ENCODE measurements at places on chromosomes 12 and 14.

- no peak for DNase-seq
Observed at GRCh38 chr12:107165581-107165980, 72.2 kb upstream of the CRY1 start.

DNA sequence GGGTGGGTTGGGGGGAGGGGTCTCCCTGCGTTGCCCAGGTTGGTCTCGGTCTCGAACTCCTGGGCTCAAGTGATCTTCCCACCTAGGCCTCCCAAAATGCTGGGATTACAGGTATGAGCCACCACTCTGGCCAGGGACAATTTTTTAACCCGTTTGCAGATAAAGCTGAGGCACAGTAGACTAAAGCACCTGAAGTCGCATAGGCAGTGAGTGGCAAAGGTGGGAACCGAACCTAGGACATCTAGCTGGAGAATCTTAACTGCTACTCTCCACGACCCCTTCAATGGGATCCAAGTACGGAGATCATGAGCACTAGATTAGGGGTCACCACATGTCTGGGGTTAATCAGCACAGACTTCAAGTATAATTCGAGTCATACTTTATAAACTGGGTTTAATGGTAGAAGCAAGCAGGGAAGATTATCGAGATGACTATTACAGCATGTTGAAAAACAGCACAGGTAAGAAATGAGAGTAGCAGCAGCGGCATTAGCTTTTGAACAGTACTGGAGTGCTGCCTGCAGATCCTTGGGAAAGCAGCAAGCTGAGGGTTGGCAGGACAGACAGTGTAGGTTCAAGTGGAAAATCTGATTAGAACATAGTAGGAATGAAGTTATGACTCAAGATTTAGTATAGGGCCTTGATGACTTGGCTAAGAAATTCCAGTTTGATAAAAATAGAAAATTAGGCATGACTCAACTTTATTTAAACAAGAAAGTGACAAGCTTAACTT, 23.9 kb downstream of the NID2 start:
- DNase-seq: no peak

DNA sequence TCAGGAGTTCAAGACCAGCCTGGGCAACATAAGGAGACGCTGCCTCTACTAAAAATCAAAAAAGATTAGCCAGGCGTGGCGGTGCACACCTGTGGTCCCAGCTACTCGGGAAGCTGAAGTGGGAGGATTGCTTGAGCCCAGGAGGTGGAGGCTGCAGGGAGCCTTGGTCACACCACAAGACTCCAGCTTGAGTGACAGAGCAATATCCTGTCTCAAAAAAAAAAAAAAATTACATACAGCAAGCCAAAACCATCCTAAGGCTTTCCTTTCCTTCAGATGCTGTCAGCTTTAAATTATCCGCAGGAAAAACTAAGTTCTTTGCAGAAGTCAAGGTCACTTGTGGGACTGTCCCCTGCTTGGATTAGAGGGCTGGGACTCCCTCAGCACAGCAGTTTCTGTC, 1.3 kb downstream of the CS start:
- no peak for DNase-seq

GRCh38 chr12:124188561-124189405, 106.1 kb upstream of the RFLNA start:
- no peak for DNase-seq

- no peak for DNase-seq
Observed at GRCh38 chr12:68100241-68100640, 59.3 kb downstream of the IFNG start.

DNA sequence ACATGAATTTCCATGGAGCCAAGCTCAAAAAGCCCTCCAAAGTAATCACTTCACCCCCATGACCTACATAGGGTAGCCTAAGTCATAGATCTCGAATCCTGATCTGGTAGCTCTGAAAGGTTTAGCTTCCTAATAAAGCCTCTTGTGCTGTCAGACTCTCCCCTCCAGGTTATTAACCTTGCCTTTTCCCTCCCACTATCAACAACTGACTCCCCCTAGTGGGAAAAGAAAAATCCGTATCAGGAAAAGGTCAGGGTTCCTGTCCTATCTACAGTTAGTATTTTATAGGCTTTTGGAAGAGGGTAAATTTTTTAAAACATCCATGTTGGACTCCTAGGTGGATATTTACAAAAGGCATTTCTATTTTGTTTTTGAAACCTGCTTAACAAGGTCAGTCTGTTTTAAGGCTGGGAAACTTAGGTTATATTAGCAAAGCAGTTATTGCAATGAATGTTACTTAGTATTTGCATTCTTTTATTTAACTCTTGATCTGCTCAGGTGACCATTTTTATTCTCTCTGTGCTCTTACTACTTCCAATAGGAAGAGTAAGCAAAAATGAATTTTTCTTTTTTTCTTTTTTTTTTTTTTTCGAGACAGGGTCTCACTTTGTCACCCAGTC, 8.0 kb downstream of the YY1 start:
- DNase-seq: peak; percentile 49

DNA sequence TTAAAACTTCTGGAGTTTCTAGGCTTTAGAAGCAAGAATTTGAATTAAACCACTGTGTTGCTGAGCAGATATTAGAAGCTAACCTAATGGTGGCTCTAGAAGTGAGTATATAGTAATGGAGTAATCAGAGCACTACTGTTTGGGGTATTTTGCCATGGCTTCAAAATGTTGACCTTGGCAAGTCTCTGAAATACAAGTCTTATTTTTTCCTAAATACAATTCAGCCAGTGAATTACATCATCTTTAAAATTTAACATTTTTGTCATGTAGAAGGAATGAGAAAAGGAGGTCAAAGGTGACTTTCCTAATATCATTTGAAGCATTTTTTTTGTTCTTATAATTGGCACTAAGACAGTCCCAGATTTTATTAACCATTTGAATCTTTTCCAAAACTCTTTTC, 25.2 kb downstream of the PMCH start:
- no peak for DNase-seq

DNA sequence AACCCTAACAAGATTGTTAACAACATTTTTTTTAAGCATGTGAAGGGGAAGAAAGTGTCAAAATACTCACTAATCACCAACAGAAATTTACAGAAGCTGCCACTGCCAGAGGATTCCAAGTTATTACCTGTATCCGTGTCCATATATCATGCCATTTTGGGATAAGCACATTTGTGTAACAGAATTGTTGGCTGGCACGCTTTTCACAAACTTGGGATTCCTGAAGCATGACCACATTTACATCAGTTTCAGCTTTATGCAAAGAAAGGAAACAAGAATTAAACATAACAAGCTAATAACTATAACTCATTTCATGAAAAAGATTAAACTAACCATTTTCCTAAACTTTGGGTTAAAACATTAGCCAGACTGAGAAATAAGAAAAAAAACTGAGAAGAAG, 5.9 kb downstream of the NEMP1 start:
- DNase-seq: no peak

GRCh38 chr12:64099397-64099796, 122.7 kb downstream of the KICS2 start:
- DNase-seq: no peak

GRCh38 chr12:64286521-64286920, 64.4 kb upstream of the KICS2 start:
- no peak for DNase-seq

- no peak for DNase-seq
Observed at GRCh38 chr12:58224536-58225105, 283.3 kb downstream of the ATP23 start.

GRCh38 chr12:129727100-129727499, 176.7 kb downstream of the TMEM132D start:
- no peak for DNase-seq

DNA sequence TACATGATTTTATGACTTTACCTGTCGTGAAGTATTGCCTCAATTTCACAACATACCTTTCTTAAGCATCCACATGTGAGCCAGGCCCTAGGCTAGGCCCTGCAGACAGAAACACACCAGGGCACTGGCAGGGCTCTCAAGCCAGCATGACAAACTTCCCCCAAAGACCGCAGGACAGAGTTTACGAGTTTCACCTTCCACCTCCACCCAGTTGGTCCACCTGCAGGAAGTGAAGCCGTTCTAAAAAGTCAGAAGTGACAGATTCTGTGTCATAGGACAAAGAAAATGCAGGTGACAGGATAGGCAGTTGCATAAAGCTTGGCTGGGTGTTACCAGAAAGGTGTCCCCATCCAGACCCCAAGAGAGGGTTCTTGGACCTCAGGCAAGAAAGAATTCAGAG, 382.3 kb downstream of the PCNX1 start:
- peak; percentile 16 for DNase-seq

DNA sequence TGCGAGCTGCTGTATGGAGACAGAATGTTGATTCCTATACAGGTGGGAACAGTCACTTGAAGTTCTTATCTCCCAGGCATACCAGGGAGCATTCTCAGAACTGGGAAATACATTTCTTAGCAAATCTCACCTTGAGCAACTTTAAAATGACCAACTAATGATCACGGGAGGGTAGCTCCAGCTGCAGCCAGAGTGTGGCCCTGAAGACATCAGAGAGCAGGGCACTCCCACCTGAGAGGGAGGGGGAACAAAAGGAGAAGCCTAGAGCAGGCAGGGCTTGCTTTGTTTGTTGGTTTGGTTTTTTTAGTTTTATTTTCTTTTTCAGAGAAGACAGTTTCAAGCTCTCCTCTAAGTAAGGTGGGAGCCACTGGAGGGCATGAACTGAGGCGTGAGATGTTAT, 101.1 kb downstream of the OTX2 start:
- DNase-seq: no peak

DNA sequence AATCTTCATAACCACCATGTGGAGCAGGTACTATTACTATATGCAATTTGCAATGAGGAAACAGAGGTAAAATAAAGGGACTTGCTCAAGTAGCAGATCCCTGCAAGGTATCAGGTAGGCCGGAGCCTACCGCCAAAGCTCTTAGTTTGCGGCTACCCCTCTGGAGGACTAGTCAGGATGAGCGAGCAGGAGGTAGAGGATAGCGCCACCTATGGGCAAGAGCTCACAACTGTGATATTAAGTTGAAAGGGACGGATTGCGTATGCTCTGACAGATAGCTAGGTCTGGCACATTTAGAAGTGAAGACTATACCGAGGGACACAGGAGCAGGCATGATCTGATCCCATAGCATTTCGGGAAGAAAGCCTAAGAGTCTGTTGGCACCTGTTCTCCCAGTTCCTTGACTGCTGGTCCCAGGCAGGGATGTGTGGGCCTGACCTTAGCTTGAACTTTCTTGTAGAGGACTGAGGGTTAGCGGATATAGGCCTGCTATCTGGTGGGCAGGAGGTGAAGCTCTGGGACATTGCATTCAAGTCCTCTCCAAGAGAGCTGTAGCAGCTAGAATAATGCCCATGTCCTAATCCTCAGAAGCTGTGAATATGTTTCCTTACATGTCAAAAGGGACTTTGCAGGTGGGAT, 48.0 kb downstream of the SLC17A8 start:
- DNase-seq: peak; percentile 51

DNA sequence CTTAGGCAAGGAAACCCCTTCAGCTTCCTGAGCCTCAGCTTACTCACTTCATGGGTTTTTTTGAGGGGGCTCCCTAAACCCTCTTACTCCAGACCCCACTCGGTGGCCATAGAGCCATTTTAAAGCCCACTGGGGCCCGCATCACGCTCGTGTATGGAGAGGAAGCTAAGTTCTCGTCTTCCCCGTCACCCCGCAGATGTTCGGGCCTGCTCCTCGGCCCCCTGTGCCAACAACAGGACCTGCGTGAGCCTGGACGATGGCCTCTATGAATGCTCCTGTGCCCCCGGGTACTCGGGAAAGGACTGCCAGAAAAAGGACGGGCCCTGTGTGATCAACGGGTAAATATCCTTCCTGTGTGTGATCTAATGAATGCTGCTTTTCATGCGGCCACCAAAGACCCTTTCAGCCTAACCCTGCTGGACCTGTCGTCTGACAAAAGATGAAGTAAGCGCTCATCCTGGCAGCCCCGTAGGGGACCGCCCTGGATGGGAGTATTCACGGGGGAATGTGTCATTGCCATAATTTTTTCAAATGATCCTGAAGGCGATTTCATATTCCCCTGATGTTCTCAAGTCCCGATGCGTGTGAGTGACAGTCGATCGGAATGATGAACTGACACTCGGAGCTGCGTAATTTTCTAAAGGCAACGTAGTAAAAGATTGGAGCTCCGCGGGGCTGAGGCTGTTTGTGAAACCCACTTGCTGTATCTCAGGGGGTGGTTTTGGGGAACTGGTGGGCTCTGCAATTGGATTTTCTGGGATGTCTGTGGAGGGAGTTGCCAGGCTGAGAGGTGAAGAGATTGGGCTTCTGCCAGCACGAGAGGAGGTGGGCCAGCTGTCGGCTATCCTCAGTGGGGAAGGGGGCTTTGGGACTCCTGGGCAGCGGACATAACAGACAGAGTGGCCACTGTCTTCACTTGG, 5.4 kb downstream of the DLK1 start:
- DNase-seq: no peak

- no peak for DNase-seq
Observed at GRCh38 chr14:22545842-22546721, 42.9 kb downstream of the DAD1 start.

- DNase-seq: peak; percentile 29
Observed at GRCh38 chr12:45668641-45669040, 60.9 kb upstream of the ARID2 start.

DNA sequence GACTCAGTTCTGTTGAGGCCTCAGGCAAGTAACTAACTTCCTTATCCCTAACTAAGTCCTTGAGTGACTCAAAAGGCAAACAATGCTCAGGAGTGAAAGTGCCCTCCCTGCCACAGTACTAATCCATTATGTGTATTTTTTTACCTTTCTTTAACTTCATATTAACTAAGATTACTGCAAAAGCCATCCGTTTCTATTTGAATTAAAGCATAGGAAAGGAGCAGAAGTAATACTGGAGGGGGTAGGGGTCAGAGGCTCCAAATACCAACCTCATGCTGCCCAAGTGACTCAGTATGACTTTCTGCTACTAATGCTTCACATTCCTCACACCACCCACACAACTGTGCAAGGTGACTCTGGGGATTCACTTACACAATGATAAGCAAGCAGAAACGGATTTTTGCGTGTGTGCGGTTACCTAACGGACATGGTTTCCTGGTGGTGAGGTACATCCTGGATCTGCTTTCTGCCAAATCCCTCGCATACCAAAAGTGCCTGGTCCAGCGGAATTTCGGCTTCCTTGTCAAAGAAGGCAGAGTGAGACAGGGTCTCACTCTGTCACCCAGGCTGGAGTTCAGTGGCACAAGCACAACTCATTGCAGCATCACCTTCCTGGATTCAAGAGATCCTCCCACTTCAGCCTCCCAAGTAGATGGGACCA, 25.1 kb downstream of the MOK start:
- peak; percentile 20 for DNase-seq

- DNase-seq: no peak
Observed at GRCh38 chr12:64083285-64084210, 138.5 kb downstream of the KICS2 start.

DNA sequence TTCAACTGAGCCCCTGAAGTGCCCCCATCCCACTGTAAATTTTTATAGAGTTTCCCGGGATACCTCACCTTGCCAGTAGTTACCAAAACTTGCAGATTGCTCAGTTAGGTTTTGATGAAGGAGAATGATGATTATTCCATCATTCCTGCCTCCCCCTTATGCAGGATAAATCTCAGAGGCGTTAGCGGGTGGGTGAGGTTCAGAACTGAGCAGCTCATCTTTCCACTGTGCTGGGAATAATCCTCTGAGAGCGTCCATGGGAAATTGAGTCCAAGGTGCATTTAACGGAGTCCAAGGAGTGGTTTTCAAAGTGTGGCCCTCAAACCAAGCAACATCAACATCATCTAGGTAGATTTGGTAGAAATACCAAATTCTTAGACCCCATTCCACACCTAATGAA, 18.7 kb downstream of the ACSM4 start:
- DNase-seq: no peak

- DNase-seq: no peak
Observed at GRCh38 chr12:80598004-80598606, 109.3 kb upstream of the MYF6 start.

- DNase-seq: no peak
Observed at GRCh38 chr12:5723071-5723470, 222.0 kb downstream of the ANO2 start.

Measured in activated CD4-positive, alpha-beta T cell treated with anti-CD3 and anti-CD28 coated beads, Interleukin-2, Interleukin-6, amounts not matched to agents 100 ng/mL and 50 ng/mL, durations not matched to agents 16 hours and 8 hours (primary cell).